ENCODE measurements at places on chromosomes 13 and 19.

GRCh38 chr13:33918199-33918932 is 100.4 kb downstream of the RFC3 start:
- DNase-seq: no peak

DNA sequence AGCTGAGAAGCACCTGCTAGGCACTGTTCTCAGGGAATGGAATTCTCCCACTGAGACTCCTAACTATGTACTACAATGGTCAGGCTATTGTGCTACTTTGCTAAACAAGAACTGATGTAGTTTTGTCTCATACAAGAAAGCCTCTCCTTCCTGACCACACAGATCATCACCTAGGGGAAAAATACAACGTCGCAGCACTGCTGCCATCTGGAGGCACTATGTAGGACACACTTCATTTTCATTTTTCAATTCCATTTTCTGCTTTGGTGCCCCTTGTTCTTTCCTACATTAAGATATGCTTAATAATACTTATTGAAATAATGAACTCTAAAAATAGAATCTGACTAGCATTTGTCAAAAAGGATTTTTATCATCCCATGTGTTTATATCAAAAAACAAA is 21.1 kb downstream of the PROSER1 start:
- no peak for DNase-seq

GRCh38 chr13:73913079-73913740 is 221.0 kb downstream of the KLF12 start:
- no peak for DNase-seq

GRCh38 chr19:34713262-34713637 is 20.8 kb upstream of the ZNF181 start:
- no peak for DNase-seq

- no peak for DNase-seq
Observed at GRCh38 chr19:13896227-13896626, 9.7 kb downstream of the BRME1 start.

GRCh38 chr13:113022391-113022744 is 53.4 kb downstream of the MCF2L start:
- DNase-seq: no peak

- no peak for DNase-seq
Observed at GRCh38 chr13:49749848-49750247, 42.6 kb downstream of the KPNA3 start.

DNA sequence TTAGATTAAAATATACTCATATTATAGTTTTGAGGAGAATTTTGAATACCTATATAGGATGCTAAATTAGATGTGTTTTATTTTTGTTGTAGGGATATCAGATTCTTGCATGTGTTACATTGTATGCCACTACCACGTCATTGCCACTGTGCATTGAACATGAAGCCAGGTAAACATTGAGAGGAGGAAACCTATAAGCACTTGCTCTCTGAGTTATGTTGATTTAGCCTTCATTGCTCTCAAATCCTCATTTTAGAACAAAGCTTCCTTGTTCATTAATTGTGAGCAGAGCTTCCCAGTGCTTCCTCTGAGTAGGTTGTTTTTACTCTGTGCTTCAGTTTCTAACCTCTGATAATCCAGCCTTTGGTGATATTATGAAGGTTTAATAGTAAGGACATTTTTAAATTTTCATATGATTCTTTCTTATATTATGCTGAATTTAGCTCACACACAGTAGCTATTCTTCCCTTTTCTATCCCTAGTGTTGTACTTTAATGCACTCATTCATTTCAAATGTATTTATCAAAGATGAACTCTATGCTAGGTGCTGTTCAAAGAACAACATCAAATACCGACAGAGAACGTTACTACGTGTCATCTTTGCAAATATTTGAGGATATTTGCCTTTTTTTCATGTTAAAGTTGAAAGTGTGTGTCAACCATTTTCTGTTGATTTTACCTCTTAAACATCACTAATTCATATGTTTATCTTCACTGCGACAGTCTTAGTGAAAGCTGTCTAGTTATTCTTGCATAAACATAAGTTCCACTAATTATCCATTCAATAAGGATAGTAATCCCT is 1448.0 kb upstream of the MIR17HG start:
- no peak for DNase-seq

DNA sequence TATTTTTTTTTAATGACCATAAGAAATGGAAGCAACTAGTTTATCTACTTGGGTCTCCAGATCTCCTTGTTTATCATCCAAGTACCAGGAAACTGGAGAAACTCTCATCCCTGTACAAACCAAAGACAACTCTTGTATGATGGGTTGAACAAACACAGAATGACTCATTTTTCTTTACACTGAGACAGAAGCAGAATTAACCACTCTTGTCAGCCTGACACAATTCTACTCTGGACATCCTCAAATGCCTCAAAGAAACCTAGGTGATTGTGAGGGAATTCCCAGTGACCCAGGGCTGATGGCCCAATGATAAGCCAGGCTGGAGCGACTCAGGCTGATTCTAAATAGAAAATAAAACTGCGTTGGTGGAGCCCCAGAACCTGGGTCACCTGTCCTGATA is 151.5 kb downstream of the ZNF737 start:
- DNase-seq: no peak

- no peak for DNase-seq
Observed at GRCh38 chr19:12936582-12936981, 1.8 kb upstream of the CALR start.

DNA sequence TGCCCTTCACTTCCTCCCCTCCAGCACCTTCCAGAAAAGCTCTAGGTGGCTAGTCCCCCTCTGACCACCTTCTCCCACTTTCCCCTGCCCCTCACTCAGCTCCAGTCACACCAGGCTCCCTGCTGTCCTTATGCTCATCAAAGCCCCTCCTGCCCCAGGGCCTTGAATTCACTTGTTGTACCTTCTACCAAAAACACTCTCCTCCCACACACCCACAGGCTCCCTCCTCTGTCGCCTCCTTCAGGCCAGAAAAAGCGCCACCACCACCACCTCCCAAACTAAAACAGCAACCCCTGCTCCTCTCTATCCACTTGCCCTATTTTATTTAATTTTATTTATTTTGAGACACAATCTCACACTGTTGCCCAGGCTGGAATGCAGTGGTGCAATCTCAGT is 4.8 kb upstream of the CEACAM16 start:
- DNase-seq: no peak

GRCh38 chr13:73542446-73542845 is 483.6 kb downstream of the KLF5 start:
- DNase-seq: no peak

DNA sequence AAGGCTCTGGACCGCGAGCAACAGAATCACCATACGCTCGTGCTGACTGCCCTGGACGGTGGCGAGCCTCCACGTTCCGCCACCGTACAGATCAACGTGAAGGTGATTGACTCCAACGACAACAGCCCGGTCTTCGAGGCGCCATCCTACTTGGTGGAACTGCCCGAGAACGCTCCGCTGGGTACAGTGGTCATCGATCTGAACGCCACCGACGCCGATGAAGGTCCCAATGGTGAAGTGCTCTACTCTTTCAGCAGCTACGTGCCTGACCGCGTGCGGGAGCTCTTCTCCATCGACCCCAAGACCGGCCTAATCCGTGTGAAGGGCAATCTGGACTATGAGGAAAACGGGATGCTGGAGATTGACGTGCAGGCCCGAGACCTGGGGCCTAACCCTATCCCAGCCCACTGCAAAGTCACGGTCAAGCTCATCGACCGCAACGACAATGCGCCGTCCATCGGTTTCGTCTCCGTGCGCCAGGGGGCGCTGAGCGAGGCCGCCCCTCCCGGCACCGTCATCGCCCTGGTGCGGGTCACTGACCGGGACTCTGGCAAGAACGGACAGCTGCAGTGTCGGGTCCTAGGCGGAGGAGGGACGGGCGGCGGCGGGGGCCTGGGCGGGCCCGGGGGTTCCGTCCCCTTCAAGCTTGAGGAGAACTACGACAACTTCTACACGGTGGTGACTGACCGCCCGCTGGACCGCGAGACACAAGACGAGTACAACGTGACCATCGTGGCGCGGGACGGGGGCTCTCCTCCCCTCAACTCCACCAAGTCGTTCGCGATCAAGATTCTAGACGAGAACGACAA is 1.8 kb downstream of the PCDH17 start:
- no peak for DNase-seq

- no peak for DNase-seq
Observed at GRCh38 chr19:3401004-3401768, 34.8 kb downstream of the NFIC start.

DNA sequence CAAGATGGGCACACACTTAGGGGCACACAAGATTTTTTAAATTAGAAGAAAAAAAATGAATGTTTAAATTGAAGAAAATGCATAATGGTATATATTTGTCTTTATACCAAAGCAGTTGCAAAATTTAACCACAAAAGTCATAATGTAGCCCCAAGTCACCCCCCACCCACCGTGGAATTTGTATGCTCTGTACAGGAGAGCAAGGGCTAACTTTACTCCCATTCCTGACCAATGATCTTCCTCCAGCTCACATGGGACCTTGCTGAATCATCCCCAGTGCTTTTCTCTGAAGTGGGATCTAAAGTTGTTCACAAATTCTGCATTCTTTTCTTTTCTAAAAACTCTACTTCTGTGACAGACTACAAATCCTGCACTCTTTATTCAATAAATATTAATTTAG is 597.0 kb downstream of the UQCRFS1 start:
- DNase-seq: no peak

Measured in GM12878 (cell line).